Epithelial cell of esophagus (primary cell): ENCODE measurements at places on chromosomes 5 and 9.

GRCh38 chr5:18652404-18653215, 1018.4 kb downstream of the TAF11L14 start:
- peak; percentile 0 for DNase-seq

DNA sequence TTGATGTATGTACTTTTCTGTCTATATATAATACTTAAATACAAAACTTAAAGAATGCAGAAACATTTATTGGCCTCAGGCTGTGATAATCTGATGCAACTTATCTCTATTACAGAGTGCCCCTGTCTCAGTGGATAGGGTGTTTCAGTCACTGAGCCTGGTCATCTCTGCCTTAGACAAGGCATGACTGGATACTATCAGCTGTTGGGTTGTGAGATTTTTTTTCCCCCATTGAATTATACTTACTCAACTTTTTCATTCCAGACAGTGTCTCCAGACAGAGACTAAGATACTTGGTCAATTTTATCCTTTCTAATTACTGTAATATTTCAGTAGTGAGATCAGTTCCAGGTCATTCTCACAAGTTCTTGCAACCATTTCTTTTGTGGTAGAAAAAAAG, 26.7 kb downstream of the XRCC4 start:
- peak; percentile 6 for DNase-seq

DNA sequence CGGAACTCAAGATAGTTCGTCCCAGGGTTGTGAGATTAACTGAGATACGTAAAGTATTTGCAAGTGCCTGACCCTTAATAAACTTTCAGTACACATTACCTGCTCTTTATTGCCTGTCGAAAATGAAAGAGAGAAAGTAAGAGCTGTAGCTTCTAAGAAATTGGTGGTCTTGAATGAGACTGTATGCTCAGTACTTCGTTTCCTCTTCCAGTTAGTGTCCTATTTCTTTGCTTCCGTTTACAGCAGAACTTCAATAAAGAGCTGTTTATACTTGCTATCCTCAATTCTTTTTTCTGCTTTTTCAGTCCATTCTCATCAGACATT, 534 bp downstream of the SRFBP1 start:
- no peak for DNase-seq

GRCh38 chr5:89721931-89722330, 687.6 kb downstream of the CETN3 start:
- no peak for DNase-seq

DNA sequence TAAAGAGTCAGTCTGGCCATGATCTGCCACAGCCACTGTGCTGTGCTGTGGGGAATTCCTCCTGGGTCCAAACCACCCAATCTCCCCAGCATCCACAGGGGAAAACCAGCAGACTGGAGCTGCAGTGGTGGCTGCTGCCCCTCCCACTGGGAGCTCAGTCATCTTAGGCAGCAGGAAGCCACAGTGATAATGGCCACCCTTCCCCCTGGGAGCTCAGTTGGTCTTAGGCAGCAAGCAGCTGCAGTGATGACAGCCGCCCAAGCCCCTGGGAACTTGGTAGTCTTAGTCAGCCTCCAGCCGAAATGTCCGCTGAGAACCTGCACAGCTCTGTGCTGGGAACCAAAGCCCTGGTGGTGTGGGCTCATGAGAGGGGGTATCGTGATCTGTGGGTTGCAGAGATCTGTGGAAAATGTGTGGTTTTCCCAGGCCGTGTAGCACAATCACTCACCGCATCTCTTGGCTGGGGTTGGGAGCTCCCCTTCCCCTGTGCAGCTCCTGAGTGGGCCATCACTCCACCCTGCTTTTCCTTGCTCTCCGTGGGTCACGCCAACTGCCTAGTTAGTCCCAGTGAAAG, 38.4 kb upstream of the SMIM15 start:
- DNase-seq, result no peak

DNA sequence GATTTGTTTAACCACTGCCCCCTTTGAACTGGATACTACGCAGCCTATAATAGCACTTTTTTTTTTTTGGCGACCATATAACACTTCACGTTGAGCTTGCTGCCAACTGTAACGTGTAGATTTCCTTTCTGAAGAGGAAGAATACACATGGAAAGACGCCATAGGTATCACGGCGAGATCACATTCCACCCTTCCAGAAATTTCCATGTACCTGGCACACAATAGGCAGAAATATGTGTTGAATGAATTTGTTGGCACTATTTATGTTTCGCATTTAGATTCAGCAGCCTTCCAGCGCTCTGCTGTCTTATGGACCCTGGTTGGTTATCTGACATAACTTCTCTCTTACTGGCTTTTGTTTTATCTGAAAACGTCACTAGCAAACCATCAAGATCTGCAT, 250.3 kb downstream of the SLIT3 start:
- no peak for DNase-seq

- peak; percentile 88 for DNase-seq
Measured at GRCh38 chr5:53038196-53038847, 49.2 kb downstream of the ITGA2 start.
